ENCODE measurements at places on chromosomes 16 and 17.

GRCh38 chr17:50843150-50843905, 7.9 kb downstream of the WFIKKN2 start:
- DNase-seq, result no peak

- DNase-seq, result no peak
Observed at GRCh38 chr17:9002606-9003354, 18.5 kb upstream of the NTN1 start.

DNA sequence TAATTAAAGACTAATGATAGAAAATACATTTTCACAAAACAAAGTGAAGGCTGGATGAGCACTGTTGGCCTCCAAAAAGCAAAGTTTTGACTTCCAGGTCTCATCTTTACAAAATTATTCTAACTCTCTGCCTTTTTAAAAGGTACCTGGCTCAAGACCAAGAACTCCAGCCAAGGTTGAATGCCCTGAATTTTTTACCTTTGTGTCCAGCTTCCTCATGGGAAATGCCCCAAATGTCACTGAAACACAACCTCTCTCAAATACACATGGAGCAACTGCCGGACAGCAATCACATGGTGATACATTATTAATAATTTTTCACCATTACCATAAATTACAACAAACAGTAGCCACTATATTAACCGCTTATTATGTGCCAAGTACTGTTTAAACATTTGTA, 32.2 kb downstream of the ADAMTS18 start:
- no peak for DNase-seq

- no peak for DNase-seq
Observed at GRCh38 chr17:75371339-75371738, 34.1 kb downstream of the GRB2 start.

GRCh38 chr17:8935191-8935590, 30.3 kb downstream of the PIK3R5 start:
- no peak for DNase-seq

GRCh38 chr16:78972986-78973385, 627.6 kb downstream of the MAF start:
- no peak for DNase-seq

DNA sequence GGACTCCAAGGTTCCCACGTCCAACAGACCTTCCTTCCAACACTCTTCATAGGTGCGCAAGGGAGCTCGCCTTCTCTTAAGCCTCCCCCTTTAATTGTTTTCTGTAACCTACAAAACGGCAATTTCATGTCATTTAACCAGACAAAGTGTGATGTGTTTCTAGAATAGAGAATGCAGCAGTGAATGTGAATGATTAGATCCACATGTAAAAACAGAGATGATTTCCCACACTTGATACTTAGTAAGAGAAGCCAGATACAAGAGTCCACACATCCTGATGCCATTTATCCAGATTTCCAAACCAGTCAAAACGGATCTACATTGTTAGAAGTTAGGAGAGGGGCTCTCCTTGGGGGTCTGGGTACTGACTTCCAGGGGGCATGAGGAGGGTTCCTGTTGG, 89.3 kb downstream of the IRF8 start:
- no peak for DNase-seq

- DNase-seq, result no peak
Observed at GRCh38 chr16:88824256-88825077, 12.7 kb upstream of the APRT start.

DNA sequence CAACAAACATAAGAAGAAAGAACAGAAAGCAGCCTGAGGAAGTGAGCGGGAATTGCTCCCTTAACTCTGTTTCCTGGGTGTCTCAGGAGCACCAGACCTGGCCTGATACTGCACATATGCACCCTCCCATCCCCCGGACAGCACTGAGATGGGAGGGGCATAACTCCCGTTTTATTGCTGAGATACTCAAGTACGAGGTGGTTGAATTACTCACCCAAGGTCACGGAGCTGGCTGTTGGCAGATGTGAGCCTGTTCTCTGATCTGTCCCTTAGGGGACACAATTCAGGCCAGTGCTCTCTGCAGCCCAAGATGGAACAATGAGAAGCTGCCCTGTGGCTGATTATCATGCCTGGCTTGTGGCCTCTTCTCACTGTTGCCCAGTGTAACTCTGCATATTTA, 9.1 kb upstream of the MED9 start:
- no peak for DNase-seq

GRCh38 chr17:27362909-27363308, 69.0 kb downstream of the WSB1 start:
- DNase-seq, result no peak

DNA sequence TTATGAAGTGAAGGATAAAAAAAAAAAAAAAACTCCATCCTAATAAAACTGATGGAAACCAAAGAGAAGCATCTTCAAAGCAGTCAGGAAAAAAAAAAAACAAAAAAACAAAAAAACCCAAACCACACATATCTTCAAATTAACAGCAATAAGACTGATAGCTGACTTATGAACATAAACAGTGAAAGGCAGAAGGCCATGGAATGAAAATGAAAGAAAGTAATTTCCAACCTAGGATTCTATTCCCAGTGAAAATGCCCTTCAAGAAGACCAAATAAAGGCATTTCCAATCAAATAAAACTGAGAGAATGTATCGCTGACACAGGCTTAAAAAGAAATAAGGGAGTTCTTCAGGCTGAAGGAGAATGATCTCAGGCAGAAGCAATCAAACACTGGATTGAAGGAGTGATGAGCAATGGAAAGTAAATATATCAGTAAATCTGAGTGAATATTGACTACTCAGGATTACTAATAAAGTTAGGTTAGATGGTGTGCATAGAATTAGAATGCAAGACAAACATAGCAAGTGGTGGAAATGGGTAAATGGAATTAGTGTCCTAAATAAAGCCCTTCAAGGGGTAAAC, 92.1 kb downstream of the USP31 start:
- DNase-seq, result no peak

- DNase-seq, result no peak
Observed at GRCh38 chr17:79852748-79853147, 13.5 kb upstream of the CBX4 start.

DNA sequence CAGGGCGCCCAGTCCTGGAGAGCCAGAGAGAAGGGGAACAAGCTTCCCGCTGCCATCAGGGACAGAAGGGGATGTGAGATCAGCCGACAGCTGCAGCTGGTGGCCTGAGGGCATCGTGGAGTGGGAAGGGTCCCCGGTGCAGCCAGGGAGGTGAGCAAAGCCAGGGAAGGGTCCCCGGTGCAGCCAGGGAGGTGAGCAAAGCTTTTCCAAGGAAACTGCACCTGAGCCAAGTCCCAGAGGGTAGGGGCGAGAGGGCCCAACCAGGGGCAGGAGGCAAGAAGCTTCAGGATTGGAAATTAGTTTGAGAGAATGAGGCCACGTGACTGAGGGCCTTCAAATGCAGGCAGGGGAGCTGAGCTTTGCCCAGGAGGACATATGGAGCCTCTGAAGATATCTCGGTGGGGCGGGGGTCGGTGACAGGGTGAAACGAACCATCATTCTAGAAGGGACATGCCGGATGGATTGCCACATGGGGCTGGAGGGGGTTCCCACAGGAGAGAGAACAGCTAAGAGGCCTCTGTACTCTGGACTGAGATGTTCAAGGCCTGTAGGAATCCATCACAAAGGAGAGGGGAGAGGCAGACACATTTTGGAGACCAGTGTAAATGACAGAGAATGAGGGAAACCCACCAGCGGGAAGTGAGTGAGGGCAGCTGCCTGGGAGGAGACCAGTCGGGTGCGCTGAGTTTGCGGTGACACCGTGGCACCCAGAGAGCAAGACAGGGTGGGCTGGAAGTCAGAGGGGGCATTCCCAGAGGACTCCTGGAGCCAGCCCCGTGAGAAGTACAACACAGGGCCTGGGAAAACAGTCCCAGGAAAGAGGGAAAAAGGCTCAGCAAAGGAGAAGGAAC, 31.4 kb upstream of the RPH3AL start:
- no peak for DNase-seq

DNA sequence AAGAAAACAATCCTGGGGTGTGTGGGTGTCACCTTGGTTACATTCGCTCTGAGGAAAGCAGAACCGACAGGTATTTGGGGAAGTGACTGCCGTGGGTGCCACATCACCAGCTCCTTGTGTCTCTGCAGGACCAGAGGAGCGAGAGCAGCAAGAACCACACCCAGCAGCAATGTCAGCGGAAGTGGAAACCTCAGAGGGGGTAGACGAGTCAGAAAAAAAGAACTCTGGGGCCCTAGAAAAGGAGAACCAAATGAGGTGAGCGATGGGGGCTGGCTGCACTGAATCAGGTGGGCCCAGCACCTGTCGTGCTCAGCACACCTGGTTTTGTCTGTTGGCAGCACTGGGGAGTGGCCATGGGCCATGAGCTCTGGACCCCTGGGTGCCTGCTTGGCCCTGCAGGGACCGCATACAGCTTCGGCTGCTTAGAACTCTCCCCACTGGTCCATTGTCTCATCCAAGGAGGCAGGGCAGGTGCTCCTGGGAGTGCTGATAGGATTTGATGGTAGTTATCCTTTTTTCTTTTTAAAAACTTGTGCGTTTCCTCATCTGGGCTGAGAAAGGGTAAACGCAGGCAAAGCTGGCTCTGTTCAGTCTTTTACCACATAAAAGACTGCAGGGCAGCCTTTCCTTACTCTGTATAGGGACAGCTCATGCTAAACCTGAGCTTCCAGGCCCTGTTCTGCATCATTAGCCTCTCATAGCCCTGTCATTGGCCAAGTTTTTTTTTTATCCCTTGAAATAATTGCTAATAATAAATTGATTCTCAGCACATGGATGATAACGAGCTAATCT, 29.4 kb downstream of the HMOX2 start:
- DNase-seq, result no peak

DNA sequence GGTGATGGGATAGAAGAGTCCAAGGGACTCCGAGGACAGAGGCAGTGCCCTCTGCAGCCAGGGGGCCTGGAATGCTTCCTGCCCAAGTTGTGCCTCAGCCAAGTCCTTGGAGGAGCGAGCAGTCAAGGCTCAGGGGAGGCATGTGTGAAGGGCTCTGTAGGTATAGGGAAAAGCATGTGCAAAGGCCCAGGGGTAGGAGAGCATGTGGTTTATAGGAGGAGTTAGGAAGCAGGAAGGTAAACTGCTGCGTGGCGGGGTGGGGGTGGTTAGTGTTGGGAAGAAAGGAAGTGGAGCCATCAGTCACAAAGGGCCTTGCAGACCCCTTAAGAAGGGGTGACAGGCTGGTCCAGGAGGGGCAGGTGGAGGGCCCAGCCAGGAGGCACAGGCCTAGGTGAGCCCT, 7.2 kb downstream of the POLR3E start:
- DNase-seq, result no peak

DNA sequence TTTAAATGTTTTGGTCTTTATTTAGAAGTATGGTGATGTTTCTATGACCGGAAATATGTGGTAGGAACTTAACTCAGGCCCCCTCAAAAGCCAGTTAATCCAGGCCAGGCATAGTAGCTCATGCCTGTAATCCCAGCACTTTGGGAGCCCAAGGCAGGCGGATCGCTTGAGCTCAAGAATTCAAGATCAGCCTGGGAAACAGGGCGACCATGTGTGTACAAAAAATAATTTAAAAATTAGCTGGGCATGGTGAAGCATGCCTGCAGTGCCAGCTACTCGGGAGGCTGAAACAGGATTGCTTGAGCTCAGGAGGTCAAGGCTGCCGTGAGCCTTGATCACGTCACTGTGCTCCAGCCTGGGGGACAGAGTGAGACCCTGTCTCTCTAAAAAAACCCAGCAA, 10.3 kb downstream of the RSL1D1 start:
- no peak for DNase-seq

GRCh38 chr17:72234985-72235384, 114.2 kb downstream of the SOX9 start:
- DNase-seq, result no peak

DNA sequence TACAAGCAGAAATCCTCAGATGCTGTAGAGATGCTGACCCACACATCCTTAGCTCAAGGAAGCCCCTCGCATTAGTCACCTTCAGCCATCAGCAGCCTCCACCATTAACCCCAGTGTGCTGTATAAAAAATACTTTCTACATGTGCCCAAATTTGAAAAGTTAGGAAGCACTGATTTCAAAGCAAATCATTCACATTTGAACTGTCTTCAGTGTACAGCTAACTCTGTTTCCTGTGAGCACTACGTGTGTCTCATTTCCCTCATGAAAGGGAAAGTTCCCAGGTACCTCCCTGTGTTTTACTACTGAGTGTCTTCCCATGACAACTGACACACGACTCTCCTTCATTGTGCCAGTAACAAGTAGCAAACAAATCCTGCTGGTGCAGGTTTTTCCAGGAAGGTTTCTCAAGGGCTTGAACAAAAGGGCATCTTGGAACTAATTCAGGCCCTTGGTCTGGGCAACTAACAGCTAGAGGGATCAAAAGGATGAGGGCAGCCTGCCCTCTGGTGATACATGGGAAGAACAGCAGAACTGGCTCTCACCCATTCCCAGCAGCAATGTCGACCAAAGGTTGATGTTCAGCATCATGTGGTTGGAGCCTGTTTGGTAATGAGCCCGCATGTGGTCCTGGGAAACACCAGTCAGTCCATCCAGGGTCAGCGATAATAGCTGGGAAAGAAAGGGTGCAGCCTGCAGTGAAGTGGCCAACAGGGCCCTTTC, 4.0 kb downstream of the SLC35B1 start:
- DNase-seq, result no peak

DNA sequence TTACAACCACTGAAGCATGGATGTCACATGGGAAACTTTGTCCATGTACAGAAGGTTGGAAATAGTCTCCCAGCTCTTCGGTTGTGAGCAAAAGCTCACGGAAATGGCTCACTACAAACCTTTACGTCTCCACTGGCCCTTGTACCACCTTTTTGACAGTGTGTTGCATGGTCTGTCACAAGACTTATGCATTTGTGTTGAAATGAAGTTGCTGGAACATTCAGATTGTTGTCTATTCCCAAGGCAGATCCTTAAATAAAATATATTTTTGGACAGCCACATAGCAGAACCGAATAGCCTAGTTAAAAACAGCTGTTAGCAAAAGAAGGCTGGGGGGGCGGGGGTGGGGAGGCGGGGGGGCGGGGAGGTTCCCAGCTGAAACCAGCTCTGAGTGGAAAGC, 39.2 kb downstream of the KNOP1 start:
- DNase-seq, result no peak

- no peak for DNase-seq
Observed at GRCh38 chr16:3691761-3692160, 25.6 kb downstream of the TRAP1 start.

DNA sequence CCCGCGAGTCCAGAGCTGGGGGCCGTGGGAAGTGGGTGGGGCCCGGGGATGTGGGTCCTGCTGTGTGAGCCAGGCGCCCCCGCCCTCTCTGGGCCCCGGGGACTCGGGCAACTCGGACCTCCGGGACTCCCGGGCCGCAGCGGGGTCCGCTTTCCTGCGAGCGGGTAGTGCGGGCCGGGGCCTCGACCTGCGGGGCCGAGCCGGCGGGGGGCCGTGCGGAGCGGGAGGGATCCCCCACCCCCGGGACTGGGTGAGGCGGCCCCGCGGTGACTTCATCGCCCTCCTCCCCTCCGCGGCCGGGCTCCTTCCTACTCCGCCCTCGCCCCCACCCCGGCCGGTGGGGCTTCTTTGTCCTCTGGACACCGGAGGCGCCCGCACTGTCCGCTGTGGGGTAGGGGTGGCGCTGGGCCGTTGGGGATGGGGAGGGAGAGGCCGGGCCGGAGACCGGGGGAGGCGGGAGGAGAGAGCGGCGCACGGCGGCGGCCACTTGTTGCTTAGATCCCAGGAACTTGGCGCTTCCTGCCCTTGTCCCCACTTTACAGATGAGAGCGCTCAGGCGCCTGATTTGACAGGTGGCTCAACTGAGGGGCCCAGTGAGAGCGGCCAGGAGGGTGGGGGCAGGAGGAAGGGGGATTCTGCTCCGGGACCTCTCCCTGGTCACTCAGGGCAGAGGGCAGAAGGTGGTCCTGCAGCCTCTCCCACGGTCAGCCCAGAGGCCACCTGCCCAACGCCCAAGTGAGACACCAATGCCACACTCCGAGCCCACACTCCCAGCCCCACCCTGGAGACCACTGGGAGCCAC, 874 bp downstream of the CMTM3 start:
- DNase-seq, result no peak
